ENCODE measurements at places on chromosomes 6 and 20. TPM values are rescaled to one million over a fixed set of nuclear protein-coding genes. Genes with fewer than 3 reads are reported as not detected.

The MYCT1 gene
- total RNA-seq = 13.4 TPM

The REM1 gene
- total RNA-seq = 1.6 TPM

The RHAG gene
- 0.97 TPM for total RNA-seq

The GRIK2 gene
- total RNA-seq = 5.0 TPM

The SYCP2L gene
- 0.73 TPM for total RNA-seq

The OR12D3 gene
- not detected for total RNA-seq

The SLC44A4 gene
- total RNA-seq = not detected

The CDC25B gene
- 16.6 TPM for total RNA-seq

The AGER gene
- 2.4 TPM for total RNA-seq

The BPIFB2 gene
- not detected for total RNA-seq

The BPIFB1 gene
- not detected for total RNA-seq

The TNF gene
- total RNA-seq = 0.92 TPM

The DPPA5 gene
- not detected for total RNA-seq

The POM121L2 gene
- total RNA-seq = not detected

The RAET1E gene
- total RNA-seq = 1.2 TPM

The RBCK1 gene
- 41.6 TPM for total RNA-seq

The DCDC2 gene
- total RNA-seq = not detected

The NT5E gene
- total RNA-seq = 13.5 TPM

All from left cardiac atrium (tissue), 4 donors.